AG08396 (cell line): ENCODE measurements at places on chromosomes 5 and 9.

DNA sequence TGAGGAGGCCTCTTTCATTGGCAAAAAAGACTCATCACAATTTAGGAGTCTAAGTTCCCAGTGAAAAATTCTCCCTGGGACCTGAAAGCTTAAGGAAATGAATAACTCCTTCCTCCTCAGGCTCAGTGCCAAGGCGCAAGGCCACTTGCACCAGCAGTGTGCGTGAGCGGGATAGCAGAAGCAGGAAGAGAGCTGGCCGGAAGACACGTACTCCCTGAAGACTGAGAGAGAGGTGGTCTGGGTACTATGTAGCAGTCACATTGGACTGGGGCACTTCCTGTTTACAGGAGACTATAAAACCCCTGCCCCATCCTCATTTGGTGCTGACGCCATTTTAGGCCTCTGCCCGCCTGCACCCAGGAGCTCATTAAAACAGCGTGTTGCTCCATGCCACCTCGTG lies 66.3 kb upstream of the IL33 start:
- DNase-seq = no peak

DNA sequence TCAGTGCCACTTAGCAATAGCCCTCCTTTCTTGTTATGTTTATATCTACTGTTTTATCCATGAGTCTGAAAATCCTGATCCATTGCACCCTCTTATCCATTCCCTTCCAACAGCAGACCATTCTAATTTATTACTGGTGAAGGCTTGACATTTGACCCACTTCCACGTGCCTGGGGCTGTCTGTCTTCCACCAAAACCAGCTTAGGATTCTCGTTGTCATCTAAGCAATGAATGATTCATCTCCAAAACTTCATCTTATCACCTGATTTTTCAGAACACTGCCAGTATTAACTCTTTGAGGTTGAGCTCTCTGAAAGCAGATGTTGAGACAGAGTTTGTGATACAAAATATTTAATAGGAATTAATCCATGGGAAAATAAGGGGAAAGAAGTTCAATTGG lies 277.8 kb upstream of the FBXL7 start:
- no peak for DNase-seq

DNA sequence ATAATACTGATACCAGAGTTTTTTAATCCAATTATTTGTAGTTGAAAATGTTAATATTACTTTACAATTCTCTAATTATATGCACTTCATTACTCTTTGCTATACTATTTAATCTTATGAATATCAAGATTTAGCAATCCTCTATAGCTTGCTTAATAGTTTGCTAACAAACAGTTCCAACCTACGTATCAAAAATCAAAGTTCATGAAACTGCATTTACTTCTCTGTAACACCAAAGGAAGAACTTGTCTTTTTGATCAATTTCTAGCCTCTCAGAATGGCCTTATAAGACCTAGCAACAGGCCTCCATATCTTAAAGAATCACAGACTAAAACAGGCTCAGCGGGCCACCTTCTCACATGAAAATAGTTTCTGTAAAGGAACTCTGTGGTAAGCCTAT lies 68.9 kb downstream of the ADAMTS6 start:
- no peak for DNase-seq

DNA sequence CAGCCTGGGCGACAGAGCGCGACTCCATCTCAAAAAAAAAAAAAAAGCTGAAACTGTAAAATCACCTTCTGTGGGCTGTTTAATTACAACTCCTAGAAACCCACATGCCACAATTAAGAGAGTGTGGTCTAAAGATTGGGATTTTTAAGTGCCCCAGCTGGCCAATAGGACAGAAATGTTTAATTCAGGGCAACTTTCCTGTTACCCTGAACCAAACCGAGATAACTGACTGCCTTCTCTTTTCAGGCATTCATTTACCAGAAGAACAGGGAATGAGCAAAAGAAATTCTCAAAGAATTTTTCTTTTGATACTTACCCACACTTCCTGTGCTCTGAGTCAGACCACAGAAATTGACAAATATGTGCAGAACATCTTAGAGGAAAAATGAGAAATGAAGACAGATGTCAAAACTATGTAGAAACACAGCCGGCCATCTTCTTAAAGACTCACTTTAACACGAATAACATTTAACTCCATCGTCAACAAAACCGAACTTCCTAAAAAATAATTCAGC lies 221.3 kb upstream of the DAPK1 start:
- no peak for DNase-seq

DNA sequence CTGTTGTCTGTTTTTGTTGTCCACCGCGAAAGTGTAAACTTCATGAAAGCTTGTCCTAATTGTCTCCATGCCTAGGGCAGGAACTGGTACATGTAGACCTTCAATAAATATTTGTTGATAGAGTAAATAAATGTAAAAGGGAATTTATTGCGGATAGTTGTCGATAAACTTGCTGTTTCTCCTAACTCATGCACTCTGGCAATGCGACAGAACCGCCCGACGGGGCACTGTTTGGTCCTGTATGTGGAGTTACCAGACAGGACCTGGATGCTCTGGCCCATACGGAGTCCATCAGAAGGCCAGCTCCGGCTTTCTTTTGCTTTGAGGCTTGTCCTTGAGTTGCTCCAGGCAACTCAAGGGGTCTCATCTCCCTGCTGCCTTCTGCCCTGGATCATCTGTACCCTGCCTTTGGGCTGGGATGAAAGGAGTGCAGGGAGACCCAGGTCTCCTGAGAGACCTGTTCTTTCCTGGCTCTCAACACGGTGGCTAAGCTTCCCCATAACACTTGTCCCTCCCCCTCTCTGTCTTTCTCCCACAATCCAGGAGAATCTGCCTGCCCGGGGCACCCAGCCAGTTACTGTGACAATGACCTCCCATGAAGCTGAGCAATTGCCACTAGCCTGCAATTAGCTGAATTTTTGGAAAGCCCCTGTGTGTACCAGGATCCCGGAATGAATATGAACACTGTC lies 149.5 kb upstream of the PTCH1 start:
- no peak for DNase-seq

GRCh38 chr9:21095561-21095960 lies 17.8 kb upstream of the IFNB1 start:
- no peak for DNase-seq

DNA sequence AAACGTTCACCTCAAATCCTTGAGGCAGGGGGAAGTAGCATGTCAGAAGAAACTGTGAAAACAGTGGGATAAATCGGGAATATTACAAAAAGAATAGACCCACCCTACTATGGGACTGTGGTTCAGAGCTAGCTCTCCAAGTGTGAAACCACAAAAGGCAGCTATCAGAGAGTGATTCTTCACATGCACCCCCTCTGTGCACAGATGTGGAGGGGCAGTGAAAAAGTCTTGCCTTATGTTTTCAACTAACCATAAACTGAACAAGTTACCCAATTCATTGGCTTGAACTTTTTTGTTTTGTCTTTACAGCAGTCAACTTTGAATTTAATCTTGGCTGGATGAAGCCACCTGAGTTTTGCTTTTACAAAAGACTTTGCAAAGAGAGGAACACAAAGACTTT lies 98.8 kb upstream of the NR4A3 start:
- no peak for DNase-seq
